ENCODE measurements at places on chromosomes 2 and 18.

- DNase-seq, result no peak
These were observed 2036.5 kb upstream of the CELF4 start for GRCh38 chr18:39602131-39602530.

DNA sequence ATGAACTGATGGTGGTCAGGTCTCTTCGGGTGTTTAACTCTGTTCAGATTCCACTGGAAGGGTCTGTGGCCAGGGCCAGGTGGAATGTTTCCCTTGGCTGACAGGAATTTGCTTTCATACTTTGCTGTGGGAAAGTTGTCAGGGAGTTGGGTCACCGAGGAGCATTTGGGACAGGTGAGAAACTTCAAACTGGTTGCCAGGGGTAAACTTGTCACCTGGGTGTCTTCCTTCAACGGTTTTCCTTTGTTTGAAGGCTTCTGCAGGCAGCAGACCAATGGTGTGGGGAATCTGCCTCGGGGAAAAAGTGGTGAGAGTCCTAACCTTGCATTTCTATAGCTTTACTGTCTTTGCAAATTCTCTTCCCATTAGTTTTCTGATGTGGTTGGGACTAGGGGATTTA lies 92.2 kb downstream of the TGFA start:
- DNase-seq, result no peak

DNA sequence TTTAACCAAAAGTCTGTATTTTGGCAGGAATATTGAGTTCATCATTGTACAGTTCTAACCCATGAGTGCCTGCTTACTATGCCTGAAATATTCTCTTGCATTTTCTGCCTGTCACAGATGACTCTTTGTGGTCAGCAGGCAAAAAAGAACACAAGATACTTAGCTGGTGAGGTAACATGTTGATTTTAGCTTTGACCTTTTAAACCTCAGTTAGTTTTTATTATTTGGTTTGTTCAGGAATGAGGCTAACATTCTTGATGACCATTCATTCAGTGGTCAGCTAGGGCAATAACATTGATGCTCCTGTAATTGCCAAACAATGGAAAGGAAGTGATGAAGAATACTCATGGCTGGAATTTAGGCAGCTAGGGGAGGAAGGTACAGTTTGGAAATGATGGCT lies 491.2 kb downstream of the PIK3C3 start:
- DNase-seq, result no peak

DNA sequence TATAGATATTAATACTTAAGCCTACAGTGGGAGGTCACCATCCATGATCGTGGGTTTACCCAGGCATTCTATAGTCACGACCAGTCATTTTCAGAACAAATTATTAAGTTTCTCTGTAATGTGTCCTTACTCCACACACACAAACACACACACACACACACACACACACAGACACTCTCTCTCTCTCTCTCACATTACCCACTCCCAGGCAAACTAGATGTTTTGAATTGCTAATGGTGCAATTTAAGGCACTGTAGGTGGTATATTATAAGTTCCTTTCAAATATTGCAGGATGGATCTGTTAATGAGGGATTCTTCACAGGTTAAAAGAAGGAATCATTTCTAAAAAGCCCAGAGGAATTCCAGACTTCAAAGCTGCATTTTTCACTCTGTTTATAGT lies 657.8 kb downstream of the MBD2 start:
- DNase-seq, result no peak

GRCh38 chr2:135742325-135742757 lies 686 bp downstream of the UBXN4 start:
- DNase-seq, result peak; percentile 48

DNA sequence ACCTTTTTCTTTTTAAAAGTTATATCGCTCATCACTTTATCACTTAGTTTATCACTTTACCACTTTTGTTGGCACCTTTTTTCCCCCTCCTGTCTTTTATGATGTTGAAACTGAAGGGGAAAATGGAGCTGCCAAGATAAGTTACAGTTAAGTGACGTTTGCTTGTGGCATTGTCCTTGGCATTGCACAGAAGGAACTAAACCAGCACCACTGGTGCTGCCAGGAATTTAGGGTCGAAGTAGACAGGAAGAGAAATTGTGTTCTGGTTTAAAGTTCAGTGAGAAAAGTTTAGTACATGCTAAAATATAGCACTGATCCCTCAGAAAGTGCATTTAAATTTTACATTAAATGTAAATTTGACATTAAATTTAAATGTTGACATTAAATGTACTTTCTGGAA lies 49.9 kb downstream of the MYO1B start:
- DNase-seq, result no peak

- DNase-seq, result no peak
These were observed 11.3 kb downstream of the NPAS2 start for GRCh38 chr2:100831158-100831750.

GRCh38 chr2:145905371-145905770 lies 1385.5 kb upstream of the ZEB2 start:
- no peak for DNase-seq

GRCh38 chr2:167692936-167693335 lies 554.5 kb downstream of the STK39 start:
- DNase-seq, result no peak

- DNase-seq, result no peak
These were observed 36.6 kb upstream of the ASB1 start for GRCh38 chr2:238389988-238390589.

DNA sequence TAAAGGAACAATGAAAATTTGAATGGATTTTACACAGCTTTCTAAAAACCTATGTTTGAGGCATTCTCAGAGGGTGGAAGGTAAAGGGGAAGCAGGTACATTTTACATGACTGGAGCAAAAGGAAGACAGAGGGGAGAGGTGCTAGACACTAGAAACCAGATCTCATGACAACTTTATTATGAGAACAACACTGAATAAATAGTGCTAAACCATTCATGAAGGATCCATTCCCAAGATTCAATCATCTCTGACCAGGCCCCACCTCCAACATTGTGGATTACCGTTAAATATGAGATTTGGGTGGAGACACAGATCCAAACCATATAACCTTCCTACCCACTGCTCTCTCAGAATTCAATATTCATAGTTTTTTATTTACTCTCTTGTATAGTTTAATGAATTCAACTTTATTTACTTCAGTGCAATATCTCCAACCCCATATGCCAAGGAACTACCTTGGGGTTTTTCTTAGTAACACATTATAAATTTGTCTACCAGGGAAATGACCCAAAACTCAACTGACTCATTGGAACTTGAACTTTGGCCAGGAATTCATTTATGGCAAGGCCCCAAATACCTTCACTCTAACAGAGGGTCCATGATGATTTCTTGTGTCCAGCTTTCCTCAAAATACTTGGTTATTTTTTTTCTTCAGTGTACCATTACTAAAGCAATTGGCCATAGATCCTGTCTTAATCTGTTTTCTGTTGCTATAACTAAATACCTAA lies 317.8 kb downstream of the GULP1 start:
- DNase-seq, result no peak

- DNase-seq, result no peak
These were observed 237.5 kb downstream of the ACTR3 start for GRCh38 chr2:114127372-114127771.

DNA sequence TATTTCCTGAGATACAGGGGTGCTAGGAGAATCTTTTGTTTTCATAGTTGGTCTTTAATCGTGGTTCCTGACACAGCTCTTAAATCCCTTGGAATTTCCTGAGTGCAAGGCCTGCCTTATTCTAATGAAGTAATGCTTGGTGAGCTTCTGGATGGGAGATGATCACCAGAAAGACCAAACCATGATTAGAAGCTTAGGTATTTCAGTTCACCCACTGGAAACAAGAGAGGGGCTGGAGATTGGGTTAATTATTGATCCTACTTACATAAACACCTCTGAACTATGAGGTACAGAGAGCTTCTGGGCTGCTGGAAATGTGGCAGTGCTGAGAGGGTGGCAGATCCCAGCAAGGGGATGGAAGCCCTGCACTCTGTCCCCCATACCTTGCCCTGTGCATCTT lies 406.8 kb downstream of the THSD7B start:
- no peak for DNase-seq

GRCh38 chr18:59813942-59814341 lies 85.9 kb upstream of the PMAIP1 start:
- no peak for DNase-seq

DNA sequence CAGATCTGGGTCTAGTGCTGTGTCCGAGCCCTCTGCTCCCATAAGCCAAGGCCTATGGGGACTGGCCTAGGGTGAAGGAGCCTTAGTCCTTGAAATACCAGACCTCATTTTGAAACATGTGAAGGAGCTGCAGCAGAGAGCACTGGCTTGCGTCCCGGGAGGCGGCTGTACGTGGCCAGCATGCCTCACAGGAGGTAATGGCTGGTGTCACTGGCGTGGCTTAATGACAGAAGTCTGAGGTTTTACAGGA lies 72.7 kb upstream of the OTOS start:
- DNase-seq, result no peak

GRCh38 chr2:30225131-30225762 lies 6.1 kb upstream of the LBH start:
- no peak for DNase-seq

- DNase-seq, result no peak
These were observed 23.5 kb downstream of the GPD2 start for GRCh38 chr2:156459720-156460119.

GRCh38 chr2:1652034-1652790 lies 92.1 kb downstream of the PXDN start:
- DNase-seq, result no peak

DNA sequence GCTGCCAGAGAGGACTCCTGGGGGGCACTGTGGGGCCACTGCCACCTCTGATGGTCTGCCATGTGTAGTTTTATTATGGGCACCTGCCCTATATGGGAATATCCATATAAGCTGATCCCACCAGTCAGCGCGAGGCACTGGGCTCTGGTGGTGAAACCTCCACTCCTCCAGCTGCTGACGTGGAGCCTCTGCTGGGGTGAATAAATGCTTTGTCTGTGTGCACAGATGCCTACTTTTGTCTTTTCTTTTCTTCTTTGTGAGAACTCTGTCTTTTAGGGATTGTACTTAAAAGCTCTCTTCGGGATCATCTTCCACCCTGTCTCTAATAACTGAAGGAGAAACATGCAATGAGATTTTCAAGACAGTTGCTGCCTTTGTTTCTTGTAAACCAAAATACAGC lies 68.9 kb upstream of the NCK2 start:
- no peak for DNase-seq

DNA sequence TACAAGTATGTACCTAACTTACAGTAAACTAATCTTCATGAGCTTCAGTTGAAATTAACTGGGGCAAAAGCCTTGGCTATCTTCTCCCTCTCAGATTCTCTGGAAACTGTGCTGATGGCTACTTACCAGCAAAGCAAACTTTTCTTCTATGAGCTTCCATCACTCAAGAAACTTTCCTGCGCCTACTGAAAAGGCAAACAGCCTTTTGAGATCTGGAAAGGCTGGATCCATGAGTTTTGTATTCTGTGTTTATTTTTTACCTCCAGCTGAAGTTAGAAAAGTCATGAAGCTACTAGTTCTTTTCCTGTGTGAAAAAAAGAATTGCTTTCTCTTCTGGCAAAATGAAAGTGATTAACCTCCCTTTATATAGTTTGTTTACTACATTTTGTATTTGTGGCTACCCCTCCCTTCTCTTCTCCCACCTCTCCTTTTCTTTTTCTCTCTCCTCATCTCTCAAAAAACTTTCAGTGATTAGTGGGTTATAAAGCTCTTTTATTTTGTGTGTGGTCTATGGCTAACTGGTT lies 49.2 kb upstream of the RNF152 start:
- no peak for DNase-seq

DNA sequence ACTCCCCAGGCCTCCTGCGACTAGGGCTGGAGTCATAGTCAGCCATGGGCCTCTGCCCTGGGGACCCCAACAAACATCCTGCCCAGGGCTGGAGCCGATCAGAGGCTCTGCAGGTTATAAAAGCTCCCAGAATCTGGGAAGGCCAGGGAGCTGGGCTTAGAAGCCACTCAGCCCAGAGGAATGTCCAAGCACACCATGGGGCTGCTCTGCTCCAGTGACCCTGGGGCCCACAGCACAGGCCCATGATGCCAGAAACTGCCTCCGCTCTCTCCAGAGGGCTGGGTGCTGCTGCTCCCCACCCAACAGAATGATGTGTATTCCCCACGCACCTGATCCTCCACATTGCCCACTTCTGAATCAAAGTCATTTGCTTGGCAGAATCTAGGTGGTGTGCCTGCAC lies 88.5 kb downstream of the ARMC9 start:
- no peak for DNase-seq

- peak; percentile 54 for DNase-seq
These were observed 470.6 kb upstream of the MEX3C start for GRCh38 chr18:51668101-51668500.

GRCh38 chr18:58117786-58118403 lies 73.9 kb downstream of the NEDD4L start:
- no peak for DNase-seq

- DNase-seq, result no peak
These were observed 83.9 kb downstream of the PIK3C3 start for GRCh38 chr18:42038936-42039335.

- DNase-seq, result no peak
These were observed 101.3 kb downstream of the SATB2 start for GRCh38 chr2:199356412-199356811.

DNA sequence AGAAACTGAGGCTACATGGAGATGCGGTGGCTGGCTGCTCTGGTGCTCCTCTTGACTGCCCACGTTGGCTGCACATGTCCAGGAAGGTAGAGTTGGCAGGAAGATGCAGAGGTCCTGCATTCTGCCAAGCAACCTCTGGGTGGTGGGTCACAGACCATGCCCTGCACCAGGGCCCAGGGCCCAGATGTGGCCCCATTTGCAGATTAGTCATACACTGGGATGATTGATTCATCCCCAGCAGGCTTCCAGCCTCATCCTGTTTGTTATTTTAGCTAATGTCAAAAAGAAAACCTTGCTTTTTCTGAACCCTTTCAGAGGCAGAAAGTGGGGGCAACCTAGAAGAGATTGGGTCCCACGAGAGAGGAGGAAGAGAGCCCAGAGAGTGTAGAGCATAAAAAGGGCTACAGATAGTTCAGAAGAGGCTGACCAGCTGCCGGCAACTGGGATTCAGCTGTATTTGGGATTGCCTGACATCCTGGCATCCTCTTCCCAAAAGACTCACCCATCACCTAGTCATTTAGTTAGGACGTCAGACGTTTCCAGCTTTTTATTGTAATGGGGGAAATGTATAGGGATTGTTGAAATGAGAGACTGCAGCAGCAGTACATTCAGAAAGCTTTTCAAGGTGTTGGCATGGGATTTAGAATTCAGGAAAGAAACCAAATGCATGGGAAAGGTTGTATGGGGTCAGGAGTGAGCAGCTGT lies 101.9 kb downstream of the CTIF start:
- DNase-seq, result no peak

DNA sequence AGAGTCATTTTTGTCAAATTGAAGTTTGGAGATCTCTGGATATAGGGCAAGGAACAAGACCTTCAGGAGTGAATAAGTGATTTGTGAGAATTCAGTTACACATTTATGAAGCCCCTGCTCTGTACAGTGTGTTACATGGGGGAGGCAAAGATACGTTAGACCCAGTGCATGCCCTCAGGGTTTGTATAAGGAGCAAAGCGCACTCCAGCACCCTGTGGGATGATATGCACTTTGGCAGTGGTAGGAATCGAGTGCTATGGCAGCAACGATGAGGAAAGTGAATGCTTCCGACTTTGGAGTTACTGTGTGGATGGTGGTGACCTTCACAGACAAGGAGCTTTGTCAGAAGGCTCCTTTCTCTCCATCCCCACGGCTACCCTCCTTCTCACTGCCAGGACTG lies 74.3 kb upstream of the ALPP start:
- no peak for DNase-seq

- DNase-seq, result no peak
These were observed 91.2 kb upstream of the RANBP2 start for GRCh38 chr2:108627911-108628567.

Data from stimulated activated naive CD8-positive, alpha-beta T cell treated with anti-CD3 and anti-CD28 coated beads, Interleukin-15, Interleukin-2, amounts not matched to agents 100 U/mL and 50 U/mL, for 24 hours (primary cell).